Chondrocyte (in vitro differentiated cells): ENCODE measurements at places on chromosomes 4 and X. TPM values are rescaled to one million over a fixed set of nuclear protein-coding genes. Genes with fewer than 3 reads are reported as not detected.
A peak's percentile ranks its signal among the peaks of the same experiment; 100 is the strongest.

The PDGFRA gene
- total RNA-seq = 62.7 to 112 TPM (median 69.6 TPM) in 3 replicates

- H3K27ac ChIP-seq = no peak overlapping the region
- H3K27me3 ChIP-seq = peaks cover 9% of the 10 kb centered on the region
- H3K4me1 ChIP-seq = no peaks in the 10 kb centered on the region
- no peaks in the 10 kb centered on the region for H3K36me3 ChIP-seq
- no peak overlapping the region for H3K4me3 ChIP-seq
These were observed 16.5 kb upstream of the PNPLA4 start for GRCh38 chrX:7943600-7944245.

- H3K4me3 ChIP-seq = no peak overlapping the region
- H3K27ac ChIP-seq = no peak overlapping the region
- no peaks in the 10 kb centered on the region for H3K27me3 ChIP-seq
- H3K36me3 ChIP-seq = no peaks in the 10 kb centered on the region
- DNase-seq = no peak
These were observed 380.8 kb downstream of the ANKRD50 start for GRCh38 chr4:124331781-124332180.

The TMEM184C gene
- total RNA-seq = 35.3 to 40.8 TPM (median 39.3 TPM) in 3 replicates

The ZNF185 gene
- total RNA-seq = 6.0 to 14.0 TPM (median 13.7 TPM) in 3 replicates

- H3K27ac ChIP-seq = peak overlapping the region; percentile 97
- no peaks in the 10 kb centered on the region for H3K27me3 ChIP-seq
- H3K4me1 ChIP-seq = peaks cover 44% of the 10 kb centered on the region
- H3K36me3 ChIP-seq = peaks cover 49% of the 10 kb centered on the region
These were observed 89.5 kb downstream of the PLS3 start for GRCh38 chrX:115650449-115650848.

The CYTL1 gene
- 49.9 to 67.7 TPM (median 67.3 TPM) in 3 replicates for total RNA-seq

The CASK gene
- 39.5 to 44.9 TPM (median 40.8 TPM) in 3 replicates for total RNA-seq

The ARX gene
- not detected in 3 replicates for total RNA-seq

DNA sequence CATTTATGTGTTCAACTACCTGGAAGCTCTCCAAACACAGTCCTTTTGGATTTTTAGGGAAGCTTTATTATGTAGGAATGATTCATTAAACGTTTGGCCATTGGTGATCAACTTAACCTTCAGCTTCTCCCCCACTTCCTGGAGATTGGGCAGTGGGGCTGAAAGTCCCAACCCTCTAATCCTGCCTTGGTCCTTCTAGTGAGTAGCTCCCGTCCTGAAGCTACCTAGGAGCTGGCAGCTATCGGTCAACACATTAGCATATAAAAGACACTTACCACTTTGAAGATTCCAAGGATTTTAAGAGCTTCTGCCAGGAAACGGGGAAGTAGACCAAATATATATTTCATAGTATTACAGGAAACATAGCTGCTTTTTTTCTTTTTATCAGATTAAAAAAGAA lies 69.7 kb downstream of the MCUB start:
- H3K27me3 ChIP-seq = no peaks in the 10 kb centered on the region
- H3K4me3 ChIP-seq = no peak overlapping the region
- no peak for DNase-seq
